ENCODE measurements at places on chromosomes 1 and 21.

GRCh38 chr1:95966866-95967265 is 732.9 kb downstream of the RWDD3 start:
- DNase-seq, result no peak

- no peak for DNase-seq
These were observed 21.9 kb upstream of the GPR157 start for GRCh38 chr1:9150582-9151327.

DNA sequence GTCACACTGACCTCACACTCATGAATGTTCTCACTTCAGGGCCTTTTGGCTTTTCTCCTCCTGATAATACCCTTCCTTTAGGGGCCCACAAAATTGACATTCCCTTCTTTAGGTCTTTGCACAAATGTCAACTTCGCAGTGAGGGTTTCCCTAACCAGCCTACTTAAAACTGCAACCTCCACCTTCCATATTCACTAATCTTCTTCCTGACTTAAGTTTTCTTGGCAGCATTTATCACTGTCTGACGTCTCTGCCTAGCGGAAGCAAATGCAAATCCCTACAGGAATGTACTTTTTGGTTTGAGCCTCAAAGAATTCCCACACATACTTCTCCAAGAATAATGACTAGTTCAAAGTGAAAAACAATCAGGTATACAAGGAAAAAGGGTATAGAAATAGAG is 32.8 kb downstream of the INTS7 start:
- DNase-seq, result no peak

GRCh38 chr1:81681114-81681513 is 119.6 kb upstream of the ADGRL2 start:
- DNase-seq, result no peak

DNA sequence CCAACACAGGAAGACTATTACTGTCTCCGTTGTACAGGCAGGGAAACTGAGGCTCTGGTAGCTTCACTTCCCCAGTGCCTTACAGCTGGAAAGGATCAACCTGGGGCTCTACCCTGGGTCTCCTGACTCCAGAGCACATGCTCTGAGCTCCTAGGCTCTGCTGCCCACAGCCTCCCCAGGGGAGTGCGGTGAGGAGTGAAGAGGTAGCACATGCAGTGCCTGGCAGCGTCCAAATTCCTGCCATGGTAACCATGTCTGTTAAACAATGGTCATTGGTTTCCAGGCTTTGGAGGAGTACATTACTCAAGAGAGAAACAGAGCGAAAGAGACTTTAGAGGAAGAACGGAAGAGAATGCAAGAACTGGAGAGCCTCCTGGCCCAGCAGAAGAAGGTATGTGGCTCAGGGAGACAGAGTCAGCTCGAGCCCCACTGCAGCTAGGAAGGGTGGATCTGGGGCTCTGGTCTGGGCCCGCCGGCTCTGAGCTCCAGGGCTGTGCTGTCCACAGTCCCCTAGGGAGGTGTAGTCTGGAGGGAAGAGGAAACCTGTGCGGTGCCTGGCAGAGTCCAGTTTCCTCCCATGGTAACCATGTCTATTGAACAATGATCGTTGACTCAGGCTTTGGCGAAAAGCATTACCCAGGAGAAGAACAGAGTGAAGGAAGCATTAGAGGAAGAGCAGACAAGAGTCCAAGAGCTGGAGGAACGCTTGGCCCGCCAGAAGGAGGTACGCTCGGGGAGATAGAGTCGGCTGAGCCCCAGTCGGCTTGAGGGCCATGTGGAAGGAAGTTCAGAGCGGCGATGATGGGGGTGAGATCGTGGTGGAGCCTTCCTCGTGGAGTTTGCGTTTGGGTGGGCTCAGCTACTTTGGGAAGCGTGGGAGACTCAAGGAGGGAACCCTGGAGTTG is 64.6 kb upstream of the EFHD2 start:
- DNase-seq, result no peak

DNA sequence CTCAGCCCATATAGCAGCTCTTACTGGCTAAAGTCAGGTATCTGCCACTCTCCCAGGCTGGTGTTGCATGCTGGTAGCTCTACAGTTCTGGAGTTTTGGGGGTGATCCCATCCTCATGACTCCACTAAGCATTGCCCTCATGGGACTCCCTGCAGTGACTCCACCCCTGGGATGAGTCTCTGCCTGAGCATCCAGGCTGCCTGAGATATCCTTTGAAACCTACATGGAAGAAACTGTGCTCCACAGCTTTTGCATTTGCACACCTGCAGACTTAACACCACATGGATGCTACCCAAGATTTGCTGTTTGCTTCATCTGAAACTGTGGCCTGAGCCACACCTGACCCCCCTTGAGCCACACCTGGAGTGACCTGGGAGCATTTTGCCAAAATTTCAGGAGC is 226.4 kb downstream of the C1orf94 start:
- DNase-seq, result no peak

DNA sequence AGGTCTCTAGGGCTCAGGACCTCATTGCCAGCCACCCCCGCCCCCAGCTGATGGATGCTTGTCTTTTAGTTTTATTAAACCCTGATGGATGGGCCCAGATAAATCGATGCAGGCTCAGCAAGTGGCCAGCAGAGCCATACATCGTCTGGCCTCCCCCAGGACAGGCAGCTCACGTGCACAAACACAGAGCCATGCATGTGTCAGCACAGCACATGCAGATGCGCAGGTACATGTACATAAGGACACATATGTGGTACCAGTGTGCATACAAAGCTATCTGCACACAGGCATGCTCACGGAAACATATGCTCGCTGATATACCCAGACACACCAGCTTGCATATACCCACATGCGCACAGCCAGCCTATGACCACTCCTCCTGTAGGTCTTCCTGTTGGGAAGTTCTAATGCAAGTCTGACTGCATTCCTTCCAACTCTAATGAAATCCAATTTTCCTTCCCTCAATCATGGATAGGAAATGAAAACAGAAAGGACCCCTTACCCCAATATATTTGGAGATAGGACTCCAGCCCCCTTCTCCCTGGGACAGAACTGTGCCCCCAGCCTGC is 897 bp downstream of the COL16A1 start:
- DNase-seq, result no peak
